Head of caudate nucleus (tissue), 42 donors: ENCODE measurements at places on chromosomes 5 and 9.

DNA sequence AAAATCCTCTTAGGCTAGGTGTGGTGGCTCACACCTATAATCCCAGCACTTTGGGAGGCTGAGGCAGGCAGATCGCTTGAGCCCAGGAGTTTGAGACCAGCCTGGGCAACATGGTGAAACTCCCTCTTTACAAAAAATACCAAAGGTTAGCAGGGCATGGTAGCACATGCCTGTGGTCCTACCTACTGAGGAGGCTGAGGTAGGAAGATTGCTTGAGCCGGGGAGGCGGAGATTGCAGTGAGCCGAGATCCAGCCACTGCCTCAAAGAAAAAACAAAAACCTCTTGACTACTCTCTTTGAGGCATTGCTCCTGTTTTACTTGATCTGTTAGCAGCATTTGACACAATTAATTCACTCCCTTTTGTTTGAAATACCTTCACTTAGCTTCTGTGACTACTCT, 20.7 kb downstream of the KIF2A start:
- DNase-seq = no peak

DNA sequence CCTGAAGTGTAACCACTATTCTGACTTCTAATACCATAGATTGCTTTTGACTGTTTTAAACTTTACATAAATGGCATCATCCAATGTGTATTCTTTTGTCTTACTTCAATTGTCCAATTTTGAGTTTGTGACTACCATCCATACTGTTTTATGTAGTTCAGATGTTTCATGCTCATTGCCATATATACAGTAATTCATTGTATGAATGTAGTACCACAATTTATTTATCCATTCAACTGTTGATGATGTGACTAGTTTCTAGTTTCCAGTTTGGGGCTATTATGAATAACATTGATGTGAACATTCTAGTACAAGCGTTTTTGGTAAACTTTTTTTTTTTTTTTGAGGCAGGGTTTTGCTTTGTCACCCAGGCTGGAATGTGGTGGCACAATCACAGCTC, 55.1 kb downstream of the HMGCS1 start:
- DNase-seq = no peak

GRCh38 chr9:87278971-87279733, 218.5 kb upstream of the DAPK1 start:
- DNase-seq = no peak

DNA sequence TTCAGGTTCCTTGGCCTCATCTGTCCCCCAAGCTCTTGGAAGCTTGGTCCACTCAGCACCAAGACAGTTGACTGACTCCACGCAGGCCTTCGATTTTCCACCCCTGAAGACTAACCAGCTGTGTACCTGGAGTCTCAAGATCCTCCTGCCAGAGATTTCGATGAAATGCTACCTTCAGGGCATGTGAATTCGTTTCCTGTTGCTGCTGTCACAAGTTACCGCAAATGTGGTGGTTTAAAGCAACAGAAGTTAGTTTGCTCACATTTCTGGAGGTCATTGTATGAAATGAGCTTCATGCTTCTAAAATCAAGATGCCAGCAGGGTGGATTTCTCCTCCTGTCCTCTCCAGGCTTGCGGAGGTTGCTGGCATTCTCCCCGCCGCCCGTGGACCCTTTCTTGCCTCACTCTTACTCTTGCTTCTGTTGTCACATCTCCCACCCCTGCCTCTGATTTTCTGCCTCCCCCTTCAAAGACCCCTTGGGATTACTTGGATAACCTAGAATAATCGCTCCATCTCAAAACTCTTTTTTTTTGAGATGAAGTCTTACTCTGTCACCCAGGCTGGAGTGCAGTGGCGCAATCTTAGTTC, 27.6 kb upstream of the RETREG1 start:
- DNase-seq = no peak

GRCh38 chr5:94745786-94746730, 127.6 kb downstream of the SLF1 start:
- DNase-seq = no peak

DNA sequence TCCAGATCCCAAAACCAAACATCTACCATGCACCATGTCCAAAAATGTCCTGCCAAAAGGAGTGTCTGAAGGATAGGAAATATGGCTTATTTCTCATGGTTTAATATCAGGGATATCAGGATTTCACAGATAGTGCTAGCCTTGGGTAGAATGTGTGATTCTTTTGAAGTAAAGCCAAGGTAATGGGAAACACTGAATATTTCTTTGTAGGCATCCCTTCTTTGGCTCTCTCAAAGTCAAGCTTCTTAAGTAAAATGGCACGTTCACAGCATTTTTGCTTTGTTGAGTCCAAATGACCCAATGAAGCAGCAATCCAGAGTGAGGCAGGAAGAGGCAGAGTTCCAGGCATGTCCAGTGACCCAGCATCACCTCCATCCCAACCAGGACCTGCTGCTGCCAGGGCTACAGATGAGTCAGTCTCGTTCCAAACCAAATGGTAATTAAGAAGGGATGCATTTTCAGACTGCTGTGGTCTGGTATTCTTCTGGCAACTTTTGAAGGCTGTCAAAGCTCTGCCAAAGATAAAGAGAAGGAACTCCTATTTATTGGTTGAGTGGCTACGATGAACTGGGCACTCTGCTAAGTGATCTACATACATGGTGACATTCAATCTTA, 678.8 kb upstream of the KLF4 start:
- no peak for DNase-seq

GRCh38 chr5:16406630-16407029, 59.0 kb downstream of the ZNF622 start:
- no peak for DNase-seq

GRCh38 chr9:112065806-112066606, 109.1 kb downstream of the SUSD1 start:
- DNase-seq = no peak

DNA sequence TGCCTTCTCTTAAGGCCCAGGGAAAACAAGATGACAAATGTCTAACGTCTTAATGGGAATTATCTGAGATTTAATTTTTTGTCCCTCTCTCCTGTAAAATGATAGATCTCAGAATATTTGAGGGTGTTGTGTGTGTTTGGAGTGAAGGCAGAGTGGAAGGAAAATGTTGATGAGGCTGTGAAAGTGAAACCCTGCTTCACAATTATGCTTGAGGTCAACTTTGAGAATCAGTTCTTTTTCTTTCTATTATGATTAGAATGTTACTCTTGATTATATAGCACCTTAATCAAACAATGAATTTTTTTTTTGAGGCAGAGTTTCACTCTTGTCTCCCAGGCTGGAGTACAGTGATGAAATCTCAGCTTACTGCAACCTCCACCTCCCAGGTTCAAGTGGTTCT, 5.5 kb upstream of the LOX start:
- DNase-seq = no peak

GRCh38 chr5:96664669-96665068, 2.5 kb downstream of the CAST start:
- DNase-seq = no peak

- DNase-seq = no peak
These were observed 55.6 kb upstream of the FCN2 start for GRCh38 chr9:134825025-134825424.

- DNase-seq = no peak
These were observed 82.4 kb downstream of the RAPGEF1 start for GRCh38 chr9:131657456-131657855.

DNA sequence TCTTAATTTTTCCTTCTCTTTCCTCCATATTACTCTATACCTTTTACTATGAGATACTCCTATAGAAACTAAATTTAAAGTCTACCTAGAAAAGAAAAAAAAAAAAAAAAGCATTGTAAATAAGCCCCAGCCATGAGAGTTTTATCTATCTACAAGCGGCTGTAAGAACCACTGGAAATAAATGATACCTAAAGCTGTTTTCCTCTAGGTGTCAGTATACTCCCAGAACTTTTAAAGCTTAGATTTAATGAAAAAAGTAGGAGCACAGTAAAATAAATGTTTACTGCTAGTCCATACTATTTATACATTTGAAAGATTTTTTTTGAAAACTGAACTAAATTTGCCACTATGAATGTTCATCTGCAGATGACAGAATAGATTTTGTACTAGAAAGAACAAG, 26.2 kb downstream of the TYRP1 start:
- DNase-seq = no peak

DNA sequence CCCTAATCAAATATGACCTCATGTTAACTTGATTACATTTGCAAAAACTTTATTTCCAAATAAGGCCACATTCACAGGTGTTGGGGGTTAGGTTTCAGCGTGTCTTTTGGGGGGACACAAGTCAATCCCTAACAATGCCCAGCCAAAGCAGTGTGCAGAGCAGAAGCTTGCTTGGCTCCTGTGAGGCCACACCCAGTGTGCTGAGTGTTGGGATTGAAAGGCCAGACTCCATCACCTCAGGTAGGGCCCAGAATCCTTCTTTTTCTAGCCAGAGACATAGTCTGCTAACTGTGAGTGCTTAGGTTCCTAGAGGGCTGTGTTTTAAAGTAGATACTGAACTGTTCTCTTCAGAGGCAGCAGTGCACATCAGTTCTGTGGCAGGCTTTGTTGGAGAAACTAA, 27.9 kb downstream of the KDM4C start:
- DNase-seq = no peak

GRCh38 chr9:113556877-113557593, 93.5 kb downstream of the RGS3 start:
- no peak for DNase-seq

DNA sequence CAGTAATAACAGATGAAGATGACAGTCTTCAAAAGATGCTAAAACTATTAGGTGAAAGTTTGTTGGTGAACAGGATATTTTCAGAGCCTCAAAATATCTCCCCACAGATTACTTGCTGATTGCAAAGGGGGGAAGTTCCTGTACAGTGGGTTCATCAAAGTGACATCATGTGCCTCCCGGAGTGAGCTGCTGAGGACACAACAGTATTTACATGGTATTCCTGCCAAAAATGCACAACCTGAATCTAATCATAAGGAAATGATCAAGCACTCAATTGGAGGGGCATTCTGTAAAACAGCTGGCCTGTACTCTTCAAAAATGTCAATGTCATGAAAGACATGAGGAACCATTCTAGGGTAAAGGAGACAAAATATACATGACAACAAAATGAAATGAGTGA, 18.9 kb upstream of the GLIS3 start:
- no peak for DNase-seq

DNA sequence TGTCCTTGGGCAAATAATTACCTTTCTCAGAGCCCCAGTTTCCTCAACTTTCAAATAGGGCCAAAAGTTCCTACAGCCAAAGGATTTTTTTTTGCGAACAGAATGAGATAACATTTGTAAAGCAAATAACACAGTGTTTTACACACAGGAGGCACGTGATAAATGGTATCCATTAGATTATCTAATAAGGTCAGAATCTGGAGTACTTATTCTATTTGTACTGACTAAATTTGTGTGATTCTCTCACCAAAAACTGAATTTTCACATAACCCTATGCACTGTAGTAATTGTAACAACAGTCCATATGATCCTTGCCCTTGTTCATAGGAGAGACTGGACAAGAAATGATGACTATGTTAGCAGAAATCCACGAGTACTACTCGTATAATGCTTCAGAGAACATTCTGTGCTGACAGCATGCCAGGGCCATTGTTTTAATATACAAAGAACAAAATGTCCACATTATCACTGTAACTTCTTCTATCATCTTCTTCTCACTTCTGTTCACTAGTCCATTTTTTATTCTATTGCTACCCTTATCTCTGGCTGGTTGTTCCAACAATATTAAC, 13.9 kb upstream of the FEM1C start:
- no peak for DNase-seq

DNA sequence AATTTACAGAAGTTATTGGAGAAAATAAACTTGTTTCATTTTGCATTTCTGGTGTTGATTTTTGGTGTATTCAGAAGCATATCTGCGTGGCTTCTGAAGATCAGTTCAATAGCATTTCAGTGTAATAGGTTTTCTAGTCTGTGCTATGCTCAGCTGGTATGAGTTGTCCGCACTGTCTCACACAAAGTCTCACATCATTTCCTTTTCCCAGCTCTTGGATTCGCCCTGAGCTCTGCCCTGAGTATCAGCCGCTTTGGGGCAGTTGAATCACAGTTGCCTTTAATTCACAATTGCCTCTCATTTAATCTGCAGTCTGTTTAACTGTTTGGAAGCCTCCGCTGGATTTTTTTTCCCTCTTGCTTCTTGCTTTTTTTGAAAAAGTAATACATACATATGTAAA, 6.4 kb upstream of the TTC23L start:
- no peak for DNase-seq

GRCh38 chr9:27528076-27528885, 1.3 kb downstream of the MOB3B start:
- peak; percentile 85 for DNase-seq

- DNase-seq = no peak
These were observed 461.8 kb upstream of the RIOK2 start for GRCh38 chr5:97644896-97645295.

DNA sequence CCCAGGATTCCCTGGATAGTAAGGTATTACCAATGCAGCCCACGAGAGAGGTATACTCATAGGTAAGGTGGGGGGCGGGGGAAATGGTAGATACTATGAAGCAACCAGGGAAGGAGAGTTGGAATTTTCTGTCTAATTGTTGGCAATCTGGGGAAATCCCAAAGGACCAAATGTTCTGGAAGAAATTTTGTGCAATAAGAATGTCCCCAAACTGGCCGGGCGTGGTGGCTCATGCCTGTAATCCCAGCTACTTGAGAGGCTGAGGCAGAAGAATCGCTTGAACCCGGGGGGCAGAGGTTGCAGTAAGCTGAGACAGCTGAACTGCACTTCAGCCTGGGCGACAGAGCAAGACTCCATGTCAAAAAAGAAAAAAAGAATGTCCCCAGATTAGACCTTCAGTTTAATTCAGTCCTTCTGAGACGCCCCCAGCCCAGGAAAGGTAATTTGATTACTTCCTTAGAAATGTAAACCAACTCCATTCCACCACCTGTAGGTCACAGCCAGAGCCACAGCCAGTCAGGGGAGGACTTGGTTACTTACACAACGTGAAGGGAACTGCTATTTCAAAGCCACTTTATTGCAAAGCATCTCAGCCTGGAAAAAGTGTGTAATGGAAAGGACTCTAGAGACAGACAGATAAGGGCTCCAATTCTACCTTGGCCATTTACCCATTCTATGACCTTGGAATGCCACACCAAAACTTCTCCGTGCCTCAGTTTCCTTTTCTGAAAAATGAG, 50.0 kb upstream of the KLF4 start:
- DNase-seq = no peak

DNA sequence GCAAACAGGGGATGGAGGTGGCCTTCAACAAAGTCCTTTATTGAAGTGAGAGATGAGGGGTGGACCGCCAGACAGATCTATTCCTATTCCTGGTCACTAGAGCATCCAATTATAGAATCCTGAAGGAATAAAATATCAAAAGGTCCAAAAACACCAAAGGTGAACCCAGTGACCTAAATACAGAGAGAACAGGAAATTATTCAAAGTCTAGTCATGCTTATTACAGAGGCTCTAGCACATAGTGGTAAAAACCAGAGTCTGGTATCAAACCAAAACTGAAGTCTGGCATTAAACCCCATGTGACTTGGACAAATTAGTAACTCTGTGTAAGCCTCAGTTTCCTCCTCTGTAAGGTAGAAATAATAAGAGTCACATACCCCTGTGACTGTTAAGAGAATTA, 100.5 kb upstream of the SNX2 start:
- DNase-seq = no peak

DNA sequence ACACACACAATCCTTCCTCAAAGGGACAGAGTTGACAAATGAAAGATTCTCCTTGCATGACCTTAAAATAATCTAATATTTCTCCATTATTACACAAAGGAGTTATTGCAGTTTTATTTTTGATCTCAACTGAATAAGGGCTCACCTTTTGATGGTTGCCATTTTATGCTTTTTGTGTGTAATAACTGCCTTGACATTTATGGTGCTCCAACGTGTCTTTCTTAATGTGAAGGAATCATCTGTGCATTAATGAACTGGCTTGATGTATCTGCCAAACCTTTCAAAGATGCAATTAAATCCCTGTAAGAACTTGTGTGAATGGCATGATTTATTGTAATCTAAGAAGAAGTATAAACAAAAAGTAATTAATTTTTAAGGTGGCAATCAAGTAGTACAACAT, 1519.8 kb upstream of the CDH9 start:
- DNase-seq = no peak
